Muscle of leg (tissue), 16 donors: ENCODE measurements at places on chromosomes 3 and 15. TPM values are rescaled to one million over a fixed set of nuclear protein-coding genes. Genes with fewer than 3 reads are reported as not detected.

GRCh38 chr3:45462522-45463265, 74.3 kb downstream of the LARS2 start:
- H3K4me1 ChIP-seq = peaks cover 12% of the 10 kb centered on the region
- no peaks in the 10 kb centered on the region for H3K27me3 ChIP-seq
- no peak overlapping the region for H3K27ac ChIP-seq
- H3K4me3 ChIP-seq = no peak overlapping the region
- no peak for DNase-seq

- H3K4me1 ChIP-seq = no peaks in the 10 kb centered on the region
- no peak for DNase-seq
- H3K4me3 ChIP-seq = no peak overlapping the region
- no peaks in the 10 kb centered on the region for H3K36me3 ChIP-seq
- no peak overlapping the region for H3K27ac ChIP-seq
These were observed 40.9 kb downstream of the STRIT1 start for GRCh38 chr3:155252535-155252934.

- H3K27ac ChIP-seq = no peak overlapping the region
- DNase-seq = no peak
- H3K27me3 ChIP-seq = no peaks in the 10 kb centered on the region
- no peaks in the 10 kb centered on the region for H3K36me3 ChIP-seq
These were observed 1037.3 kb downstream of the SI start for GRCh38 chr3:164040991-164041390.

- H3K4me3 ChIP-seq = no peak overlapping the region
- no peaks in the 10 kb centered on the region for H3K36me3 ChIP-seq
- no peaks in the 10 kb centered on the region for H3K4me1 ChIP-seq
- DNase-seq = no peak
These were observed 880.2 kb downstream of the OTOL1 start for GRCh38 chr3:162376761-162377160.

DNA sequence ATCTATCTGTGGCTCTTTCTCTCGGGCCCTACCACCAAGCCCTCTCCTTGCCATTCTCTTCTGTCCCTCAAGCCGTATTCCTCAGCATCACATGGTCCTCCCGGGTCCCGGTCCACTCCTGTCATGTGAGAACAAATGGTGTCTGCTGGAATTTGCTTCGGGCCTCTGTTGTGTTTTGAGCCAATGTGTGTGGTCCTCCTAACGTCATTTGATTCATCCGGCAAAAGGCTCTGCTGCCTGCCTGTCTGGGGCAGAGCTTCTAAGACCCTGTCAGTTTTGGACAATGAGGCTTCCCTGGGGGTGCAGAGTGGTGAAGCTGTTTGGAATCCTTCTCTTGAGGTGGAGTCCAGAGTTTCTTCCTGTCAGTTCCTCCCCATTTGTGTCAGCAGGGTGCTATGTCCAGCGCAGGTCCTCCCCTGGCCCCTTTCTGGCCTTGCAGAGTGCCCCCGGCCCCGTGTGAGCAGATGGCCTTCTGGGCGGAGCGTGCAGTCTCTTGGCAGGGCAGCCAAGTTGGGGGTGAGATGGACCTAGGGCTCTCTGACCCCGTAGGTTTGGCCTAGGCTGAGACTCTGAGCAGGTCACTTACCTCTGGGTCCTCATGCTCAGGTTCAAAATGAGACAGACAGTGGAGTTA, 93.6 kb downstream of the APBA2 start:
- no peaks in the 10 kb centered on the region for H3K27me3 ChIP-seq
- no peak overlapping the region for H3K4me3 ChIP-seq
- H3K36me3 ChIP-seq = no peaks in the 10 kb centered on the region
- no peak overlapping the region for H3K27ac ChIP-seq
- DNase-seq = no peak

DNA sequence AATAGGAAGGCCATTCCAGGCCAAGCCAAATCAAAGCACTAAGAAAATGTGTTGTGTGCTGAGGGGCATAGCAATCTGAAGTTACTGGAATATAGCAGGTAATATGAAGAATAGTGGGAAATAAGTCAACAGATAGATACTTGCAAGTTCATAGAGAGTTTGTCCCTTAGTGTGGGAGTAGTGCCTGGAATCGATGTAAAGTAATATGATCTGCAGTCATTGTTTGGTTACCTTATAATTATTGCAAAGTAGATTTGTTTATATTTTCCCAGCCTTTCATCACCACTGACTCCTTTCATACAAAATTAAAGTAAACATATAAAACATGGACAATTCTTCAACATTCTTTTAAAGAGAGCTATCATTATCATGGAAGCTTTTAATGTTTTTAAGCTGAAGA, 420.9 kb upstream of the NECTIN3 start:
- H3K4me3 ChIP-seq = no peak overlapping the region
- H3K4me1 ChIP-seq = no peaks in the 10 kb centered on the region
- H3K27me3 ChIP-seq = no peaks in the 10 kb centered on the region
- no peak overlapping the region for H3K27ac ChIP-seq
- no peak for DNase-seq
- no peaks in the 10 kb centered on the region for H3K36me3 ChIP-seq

- H3K27me3 ChIP-seq = no peaks in the 10 kb centered on the region
- DNase-seq = peak; percentile 50
- no peak overlapping the region for H3K4me3 ChIP-seq
- peaks cover 6% of the 10 kb centered on the region for H3K36me3 ChIP-seq
- H3K27ac ChIP-seq = no peak overlapping the region
- no peaks in the 10 kb centered on the region for H3K4me1 ChIP-seq
These were observed 31.7 kb downstream of the EDC3 start for GRCh38 chr15:74664028-74664616.

GRCh38 chr15:68175526-68175925, 29.6 kb downstream of the CALML4 start:
- no peaks in the 10 kb centered on the region for H3K27me3 ChIP-seq
- DNase-seq = no peak
- H3K4me3 ChIP-seq = no peak overlapping the region
- no peak overlapping the region for H3K27ac ChIP-seq
- no peaks in the 10 kb centered on the region for H3K4me1 ChIP-seq
- peaks cover 11% of the 10 kb centered on the region for H3K36me3 ChIP-seq

GRCh38 chr15:75454471-75455378, 3.2 kb upstream of the SIN3A start:
- H3K36me3 ChIP-seq = no peaks in the 10 kb centered on the region
- peak overlapping the region; percentile 91 for H3K4me3 ChIP-seq

- DNase-seq = peak; percentile 81
- H3K27ac ChIP-seq = peak overlapping the region; percentile 99
- peaks cover 3% of the 10 kb centered on the region for H3K36me3 ChIP-seq
- H3K27me3 ChIP-seq = no peaks in the 10 kb centered on the region
- H3K4me3 ChIP-seq = peak overlapping the region; percentile 92
- H3K4me1 ChIP-seq = peaks cover 3% of the 10 kb centered on the region
These were observed 876 bp downstream of the PLSCR1 start for GRCh38 chr3:146543461-146544001.

GRCh38 chr3:4712109-4712508, 219.0 kb downstream of the ITPR1 start:
- no peak for DNase-seq
- H3K4me3 ChIP-seq = no peak overlapping the region
- peaks cover 5% of the 10 kb centered on the region for H3K4me1 ChIP-seq
- no peaks in the 10 kb centered on the region for H3K27me3 ChIP-seq
- H3K36me3 ChIP-seq = peaks cover 11% of the 10 kb centered on the region

DNA sequence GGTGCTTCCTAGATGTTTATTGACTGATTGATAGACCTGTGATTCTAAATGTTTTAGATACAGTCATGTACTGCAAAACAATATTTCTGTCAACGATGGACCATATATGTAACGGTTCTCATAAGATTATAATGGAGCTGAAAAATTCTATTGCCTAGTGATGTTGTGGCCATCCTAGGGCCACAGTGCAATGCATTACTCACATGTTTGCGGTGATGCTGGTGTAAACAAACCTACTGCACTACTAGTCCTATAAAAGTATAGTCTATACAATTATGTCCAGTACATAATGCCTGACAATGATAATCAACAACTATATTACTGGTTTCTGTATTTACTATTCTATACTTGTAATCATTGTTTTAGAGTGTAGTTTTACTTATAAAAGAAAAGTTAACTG, 46.8 kb downstream of the CHST2 start:
- peaks cover 12% of the 10 kb centered on the region for H3K4me1 ChIP-seq
- H3K27ac ChIP-seq = no peak overlapping the region
- no peak overlapping the region for H3K4me3 ChIP-seq
- H3K36me3 ChIP-seq = no peaks in the 10 kb centered on the region
- DNase-seq = no peak

- no peaks in the 10 kb centered on the region for H3K27me3 ChIP-seq
- no peaks in the 10 kb centered on the region for H3K36me3 ChIP-seq
- no peaks in the 10 kb centered on the region for H3K4me1 ChIP-seq
- no peak overlapping the region for H3K4me3 ChIP-seq
These were observed 65.7 kb upstream of the IL12A start for GRCh38 chr3:159922861-159923312.

DNA sequence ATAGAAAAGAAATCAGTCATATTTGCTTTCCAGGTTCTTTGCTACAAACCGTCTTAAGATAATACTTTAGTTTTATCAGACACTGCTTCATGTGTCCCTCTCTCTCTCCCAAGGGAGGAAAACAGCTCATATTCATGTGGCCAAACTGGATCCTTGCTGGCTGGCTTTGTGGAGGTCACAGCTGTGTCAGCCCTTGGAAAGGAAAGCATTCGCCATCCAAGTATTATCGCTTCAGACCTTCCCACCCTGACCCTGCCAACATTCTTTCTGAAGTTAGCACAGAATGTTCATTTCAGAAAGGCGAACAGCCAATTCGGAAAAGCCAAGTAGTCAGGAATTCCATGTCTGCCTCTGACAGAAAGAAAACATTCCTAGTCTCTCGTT, 213.6 kb downstream of the FEZF2 start:
- H3K4me3 ChIP-seq = no peak overlapping the region
- H3K27ac ChIP-seq = peak overlapping the region; percentile 74
- H3K27me3 ChIP-seq = no peaks in the 10 kb centered on the region
- DNase-seq = peak; percentile 88
- H3K36me3 ChIP-seq = no peaks in the 10 kb centered on the region
- peaks cover 20% of the 10 kb centered on the region for H3K4me1 ChIP-seq

- no peak overlapping the region for H3K27ac ChIP-seq
- peak; percentile 68 for DNase-seq
- no peaks in the 10 kb centered on the region for H3K27me3 ChIP-seq
These were observed 157.6 kb downstream of the NFKBIZ start for GRCh38 chr3:102006812-102007485.

DNA sequence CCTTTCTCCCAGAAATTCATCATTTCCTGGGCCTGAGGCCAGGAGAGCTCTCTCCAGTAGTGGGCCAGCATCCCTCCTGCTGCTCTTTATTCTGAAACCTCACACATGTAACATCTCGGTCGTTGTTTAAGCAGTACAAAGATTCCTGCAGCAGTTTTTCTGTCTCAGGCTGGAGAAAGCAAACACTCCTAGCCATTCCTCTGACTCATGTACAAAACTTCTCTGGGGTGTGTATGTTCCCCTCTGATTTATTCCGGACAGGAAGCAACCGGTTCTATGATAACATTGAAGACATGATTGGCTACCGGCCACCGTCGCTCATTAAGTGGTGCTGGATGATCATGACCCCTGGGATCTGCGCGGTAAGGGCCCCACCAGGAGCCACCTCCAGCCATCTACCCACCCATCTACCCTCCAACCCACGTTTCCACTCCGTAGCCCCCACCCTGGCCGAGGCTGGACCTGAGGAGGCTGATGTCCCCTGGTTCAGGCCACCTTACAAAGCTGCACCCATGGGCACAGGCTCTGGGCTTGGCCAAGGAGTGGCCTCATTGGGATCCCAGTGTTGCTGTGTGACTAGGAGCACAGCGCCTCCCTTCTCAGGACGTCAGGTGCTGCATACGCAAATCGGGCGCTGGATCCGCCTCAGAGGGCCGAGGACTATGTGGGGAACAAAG, 58.6 kb upstream of the SLC6A1 start:
- H3K4me3 ChIP-seq = no peak overlapping the region
- H3K36me3 ChIP-seq = no peaks in the 10 kb centered on the region
- H3K27ac ChIP-seq = no peak overlapping the region
- peak; percentile 30 for DNase-seq
- H3K27me3 ChIP-seq = peaks cover 13% of the 10 kb centered on the region

GRCh38 chr3:28317438-28318022, 31.0 kb upstream of the ZCWPW2 start:
- peaks cover 2% of the 10 kb centered on the region for H3K36me3 ChIP-seq
- H3K4me3 ChIP-seq = no peak overlapping the region
- H3K4me1 ChIP-seq = no peaks in the 10 kb centered on the region
- DNase-seq = peak; percentile 11

GRCh38 chr3:101571028-101571895, 2.7 kb upstream of the PCNP start:
- no peak overlapping the region for H3K4me3 ChIP-seq
- H3K27me3 ChIP-seq = no peaks in the 10 kb centered on the region
- no peak overlapping the region for H3K27ac ChIP-seq
- DNase-seq = no peak
- peaks cover 11% of the 10 kb centered on the region for H3K36me3 ChIP-seq

- no peaks in the 10 kb centered on the region for H3K4me1 ChIP-seq
- H3K36me3 ChIP-seq = no peaks in the 10 kb centered on the region
- no peak for DNase-seq
- no peak overlapping the region for H3K4me3 ChIP-seq
- no peaks in the 10 kb centered on the region for H3K27me3 ChIP-seq
These were observed 67.2 kb upstream of the TP63 start for GRCh38 chr3:189563853-189564563.

GRCh38 chr3:170768334-170768801, 101.6 kb downstream of the RPL22L1 start:
- no peaks in the 10 kb centered on the region for H3K4me1 ChIP-seq
- H3K27ac ChIP-seq = no peak overlapping the region
- DNase-seq = no peak
- H3K36me3 ChIP-seq = no peaks in the 10 kb centered on the region

DNA sequence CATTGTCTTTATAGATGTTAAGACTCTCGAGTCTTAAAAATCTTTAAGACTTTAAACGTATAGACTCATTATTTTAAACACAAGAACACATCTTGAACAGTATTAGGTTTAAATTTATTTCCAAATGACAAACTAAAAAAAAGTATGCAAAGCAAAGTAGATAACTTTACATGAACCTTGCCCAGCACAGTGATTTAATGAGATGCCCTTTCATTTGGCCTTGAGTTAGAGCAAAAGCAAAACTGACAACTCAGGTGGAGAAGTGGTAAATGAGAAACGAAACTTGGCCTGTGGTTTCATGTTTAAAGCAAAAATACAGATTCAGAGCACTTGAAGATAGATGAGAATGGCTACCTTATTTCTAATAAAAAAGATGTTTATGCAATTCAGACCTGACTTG, 8.6 kb downstream of the GPR15 start:
- H3K4me1 ChIP-seq = no peaks in the 10 kb centered on the region
- no peaks in the 10 kb centered on the region for H3K36me3 ChIP-seq
- no peak overlapping the region for H3K27ac ChIP-seq
- H3K4me3 ChIP-seq = no peak overlapping the region
- H3K27me3 ChIP-seq = no peaks in the 10 kb centered on the region

Gene NANOGP8
- 0.27 TPM for total RNA-seq

Gene SLC2A2
- total RNA-seq = under 0.01 TPM

Gene NR2E3
- total RNA-seq = 3.4 TPM

Gene CEMIP
- 0.93 TPM for total RNA-seq

Gene FAH
- total RNA-seq = 12.3 TPM

Gene CKMT1A
- not detected for total RNA-seq

Gene SCG5
- total RNA-seq = 20.0 TPM

Gene HYAL3
- 1.3 TPM for total RNA-seq

Gene SLCO3A1
- 1.7 TPM for total RNA-seq

Gene CDHR4
- total RNA-seq = not detected
